Ascending aorta (tissue), 2 donors: ENCODE measurements at places on chromosomes 3 and 15.

GRCh38 chr3:30354513-30354912 lies 251.9 kb upstream of the TGFBR2 start:
- peak; percentile 70 for DNase-seq

GRCh38 chr3:377158-377561 lies 180.6 kb downstream of the CHL1 start:
- DNase-seq = no peak

GRCh38 chr15:71746719-71747118 lies 63.6 kb upstream of the NR2E3 start:
- no peak for DNase-seq

DNA sequence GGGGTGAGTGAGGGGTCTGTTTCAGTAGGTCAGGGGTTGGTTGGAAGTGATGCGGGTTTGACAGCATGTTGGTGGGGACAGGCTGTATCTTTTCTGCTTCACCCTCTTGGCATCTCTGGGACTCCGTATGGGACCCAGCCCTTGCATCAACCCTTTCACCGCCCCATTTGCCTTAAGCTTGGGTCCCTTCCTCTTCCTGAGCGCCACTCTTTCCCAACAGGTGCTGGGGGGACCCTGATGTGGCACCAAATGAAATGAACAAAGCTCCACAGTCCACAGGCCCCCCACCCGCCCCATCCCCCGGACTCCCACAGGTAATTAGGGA lies 1.1 kb downstream of the EIF4G1 start:
- DNase-seq = no peak

GRCh38 chr15:54029081-54029480 lies 50.8 kb downstream of the UNC13C start:
- no peak for DNase-seq

DNA sequence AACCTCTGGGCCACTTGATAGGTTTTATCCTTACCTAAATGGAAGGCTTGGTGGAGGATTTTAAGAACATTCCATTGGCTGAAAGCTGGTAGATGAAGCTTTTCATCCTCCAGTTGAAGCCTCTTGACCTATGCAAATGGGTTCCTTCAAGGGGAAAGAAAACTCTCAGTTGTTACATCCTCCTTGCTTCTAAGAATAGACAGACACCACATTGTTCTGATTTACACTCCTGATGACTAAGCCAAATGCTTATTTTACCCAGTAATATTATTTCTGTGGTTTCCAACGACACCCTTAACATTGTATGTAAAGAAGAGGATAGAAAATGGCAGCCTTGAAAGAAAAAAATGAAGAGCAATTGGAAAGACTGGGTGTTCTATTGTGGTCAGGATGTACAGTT lies 480.5 kb downstream of the OTOL1 start:
- DNase-seq = no peak

GRCh38 chr3:14876921-14877333 lies 58.2 kb downstream of the FGD5 start:
- DNase-seq = peak; percentile 31

DNA sequence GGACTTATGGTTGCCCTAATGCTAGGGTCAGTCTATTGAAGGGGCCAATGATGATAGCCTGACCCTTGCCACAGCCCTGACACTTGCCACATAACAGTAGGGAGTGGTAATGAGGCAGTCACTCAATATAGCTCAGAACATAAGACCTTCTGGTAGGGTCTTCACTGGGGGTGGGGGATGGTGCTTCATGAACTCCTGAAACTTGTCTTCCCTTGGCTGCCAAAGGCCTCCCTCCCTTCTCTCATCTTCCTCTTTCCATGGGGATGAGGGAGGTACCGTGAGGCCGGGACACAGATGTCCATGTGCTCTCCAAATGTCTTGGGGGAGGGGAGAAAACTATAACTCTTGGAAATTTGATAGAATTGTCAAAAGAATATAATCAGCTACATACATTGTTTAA lies 21.1 kb upstream of the THSD4 start:
- no peak for DNase-seq

- no peak for DNase-seq
Observed at GRCh38 chr15:77530576-77530975, 102.1 kb downstream of the LINGO1 start.

DNA sequence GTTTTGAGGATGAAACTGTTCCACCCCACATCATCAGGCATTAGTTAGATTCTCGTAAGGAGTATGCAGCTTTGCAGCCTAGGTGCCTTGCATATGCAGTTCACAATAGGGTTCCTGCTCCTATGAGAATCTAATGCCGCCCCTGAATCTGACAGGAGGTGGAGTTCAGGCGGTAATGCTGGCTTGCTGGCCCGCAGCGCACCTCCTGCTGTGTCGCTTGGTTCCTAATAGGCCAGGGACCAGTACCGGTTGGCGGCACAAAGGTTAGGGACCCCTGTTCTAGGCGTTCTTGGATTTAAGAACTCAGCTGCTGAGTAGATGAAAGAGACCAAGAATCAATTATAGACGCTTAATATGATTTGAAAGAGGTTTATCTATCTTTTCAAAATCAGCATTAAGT lies 595.4 kb downstream of the CADM2 start:
- no peak for DNase-seq

GRCh38 chr3:141876891-141877621 lies 613 bp downstream of the ATP1B3 start:
- peak; percentile 75 for DNase-seq

DNA sequence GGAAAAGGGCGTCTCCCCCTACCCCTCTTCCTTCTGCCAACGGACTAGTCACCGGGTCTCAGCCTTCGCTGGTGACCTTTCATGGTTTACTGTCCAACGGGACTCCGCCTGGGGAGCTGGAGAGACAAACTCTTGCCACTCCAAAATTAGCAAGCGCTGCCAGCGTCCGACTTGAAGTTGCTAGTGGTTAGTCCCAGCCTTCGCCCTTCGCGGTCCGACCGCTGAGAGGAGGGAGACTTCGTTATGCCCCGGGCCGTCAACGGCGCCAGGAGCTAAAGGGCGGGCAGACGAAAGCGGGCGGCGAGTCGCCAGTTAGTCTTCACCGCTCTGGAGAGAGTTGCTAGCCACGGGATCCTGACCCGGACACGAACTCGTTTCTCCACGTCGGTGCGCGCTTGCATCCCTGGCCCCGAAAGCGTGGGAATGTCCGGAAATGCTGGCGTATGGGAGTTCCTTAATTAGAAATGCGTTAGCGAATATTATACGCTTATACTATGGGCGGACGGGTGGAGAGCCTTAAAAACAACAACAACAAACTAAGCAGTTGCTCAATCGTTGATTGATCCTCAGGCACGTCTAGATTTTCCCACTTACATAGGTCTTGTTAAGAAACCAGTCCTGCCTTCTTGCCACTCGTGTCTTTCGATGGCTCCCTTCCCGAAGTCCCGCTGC lies 716 bp downstream of the SMC4 start:
- DNase-seq = peak; percentile 75

DNA sequence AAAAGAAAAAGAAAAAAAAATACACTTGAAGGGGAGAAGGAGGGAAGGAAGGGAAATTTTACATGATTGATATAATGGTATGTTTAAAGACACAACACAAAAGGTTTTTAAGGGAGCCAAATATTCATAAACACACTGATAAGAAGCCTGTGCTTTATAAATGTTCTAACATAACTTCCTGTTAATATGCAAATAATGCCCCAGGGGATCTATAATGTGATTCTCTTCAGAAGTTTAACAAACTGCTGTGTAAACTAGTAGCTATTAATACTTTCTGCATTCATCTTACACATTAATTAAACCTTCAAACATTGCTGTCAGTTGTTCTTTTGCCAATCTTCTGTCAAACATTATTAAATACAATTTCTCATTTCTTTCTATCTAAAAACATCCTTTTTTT lies 231.6 kb downstream of the TJP1 start:
- no peak for DNase-seq

DNA sequence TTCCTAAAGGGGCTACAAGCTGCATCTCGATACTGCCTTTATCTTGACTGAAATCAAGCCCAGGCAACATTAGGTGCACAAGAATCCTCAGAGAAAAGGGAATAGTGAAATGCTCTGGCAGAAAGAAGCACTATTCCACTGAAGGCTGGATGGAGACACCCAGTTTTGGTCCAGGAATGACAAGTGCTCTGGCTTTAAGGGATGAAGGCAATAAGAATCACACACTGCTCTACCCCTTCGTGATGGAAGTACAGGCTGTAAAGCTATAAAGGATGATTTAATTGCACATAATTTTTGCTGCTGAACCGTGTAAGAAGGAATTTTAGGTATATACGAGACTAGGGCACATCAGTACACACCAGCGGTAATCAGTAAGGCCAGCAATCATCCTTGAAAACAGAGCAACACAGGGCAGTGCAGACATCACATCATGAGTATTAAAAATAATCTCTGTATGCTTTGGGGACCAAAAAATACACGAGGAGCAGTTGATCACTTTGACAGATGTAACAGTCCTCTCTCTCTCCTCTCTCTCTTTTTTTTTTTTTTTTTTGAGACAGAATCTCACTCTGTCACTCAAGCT lies 414.6 kb upstream of the TBL1XR1 start:
- no peak for DNase-seq

- no peak for DNase-seq
Observed at GRCh38 chr15:95946926-95947325, 383.6 kb upstream of the NR2F2 start.

DNA sequence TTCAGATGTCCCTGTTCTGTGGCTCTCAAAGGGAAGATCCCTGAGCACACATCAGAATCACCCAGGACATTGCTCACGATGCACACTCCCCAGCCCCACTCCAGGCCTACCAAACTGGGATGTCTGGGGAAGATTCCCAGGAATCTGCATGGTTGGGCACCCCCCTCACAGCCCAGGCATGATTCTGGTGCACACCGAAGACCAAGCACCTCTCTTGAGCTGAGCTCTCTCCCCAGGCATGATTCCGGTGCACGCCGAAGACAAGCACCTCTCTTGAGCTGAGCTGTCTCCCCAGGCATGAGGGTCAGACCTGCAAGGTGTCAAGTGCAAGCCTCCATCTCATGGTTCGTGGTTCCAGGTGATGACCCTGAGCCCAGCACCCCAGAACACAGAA lies 112.2 kb upstream of the MEF2A start:
- DNase-seq = no peak

DNA sequence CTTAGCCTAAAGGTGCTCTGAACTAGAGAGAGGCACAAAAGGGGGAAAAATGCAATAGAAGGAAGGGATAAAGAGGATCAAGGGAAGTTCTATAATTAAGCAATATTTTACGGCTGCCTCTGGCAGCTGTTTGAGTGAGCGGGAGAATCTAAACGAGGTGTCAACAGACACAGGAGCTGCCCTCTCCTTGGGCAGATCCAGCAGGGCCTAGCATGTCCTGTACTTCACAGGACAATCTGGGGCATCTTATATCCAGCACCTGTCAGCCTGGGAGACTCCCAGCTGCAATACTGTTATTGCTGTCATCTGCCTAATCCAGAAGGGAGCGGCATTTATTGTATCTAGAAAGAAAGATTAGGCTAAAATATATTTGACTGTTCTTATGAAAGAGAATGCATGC lies 68.9 kb downstream of the WWTR1 start:
- no peak for DNase-seq

DNA sequence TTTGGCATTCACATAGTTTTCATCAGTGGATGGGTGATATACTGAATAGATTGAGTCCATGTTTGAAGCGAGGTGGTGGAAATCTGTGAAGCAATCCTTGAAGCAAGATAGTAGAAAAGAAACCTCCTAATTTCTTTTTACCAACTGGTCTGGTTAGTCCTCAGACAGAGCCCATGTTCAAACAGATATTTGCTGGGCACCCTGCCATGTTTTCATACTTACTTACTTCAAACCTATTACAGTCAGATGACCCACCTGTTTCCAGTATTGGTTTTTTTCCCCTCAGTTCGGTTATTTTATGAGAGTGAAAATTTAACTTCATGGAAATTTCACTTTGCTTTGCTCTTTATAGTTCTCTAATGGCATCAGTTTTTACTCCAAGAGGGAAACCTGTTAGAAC lies 23.7 kb downstream of the EXOSC7 start:
- DNase-seq = no peak

DNA sequence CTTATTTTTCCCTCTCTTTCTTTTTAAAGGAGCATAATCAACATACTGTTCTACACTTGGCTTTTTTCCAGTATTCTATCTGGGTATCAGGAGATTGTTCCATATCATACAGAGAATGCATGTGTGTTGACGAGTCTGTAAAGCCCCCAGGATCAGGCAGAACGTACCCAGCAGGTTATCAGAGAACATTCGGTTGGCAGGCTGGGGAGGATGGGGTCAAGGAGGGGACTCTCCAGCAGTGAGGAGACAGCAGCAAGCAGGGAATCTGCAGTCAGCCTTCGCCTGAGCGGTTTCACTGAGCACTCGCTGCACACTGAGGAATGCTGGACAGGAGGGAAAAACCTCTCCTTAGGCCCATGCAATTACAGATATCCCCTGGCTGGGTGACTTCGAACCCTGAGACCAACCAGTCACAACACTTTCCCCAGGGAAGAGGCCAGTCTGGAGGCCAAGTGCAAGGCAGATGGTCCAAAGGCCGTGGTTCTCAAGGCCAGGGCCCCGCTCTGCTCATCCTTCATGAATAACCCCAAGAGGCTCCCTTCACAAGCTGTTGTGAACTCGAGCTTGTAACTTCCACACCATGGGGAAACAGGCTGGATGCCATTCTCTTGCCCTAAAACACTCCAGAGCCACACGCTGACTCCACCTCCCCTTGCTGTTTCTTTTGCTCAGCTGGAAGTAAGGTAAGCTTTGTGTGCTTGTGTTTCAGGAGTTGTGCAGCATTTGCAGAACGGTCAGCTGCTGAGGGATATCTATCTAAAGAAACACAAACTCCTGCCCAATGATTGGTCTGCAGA lies 60.1 kb downstream of the PXYLP1 start:
- DNase-seq = no peak

DNA sequence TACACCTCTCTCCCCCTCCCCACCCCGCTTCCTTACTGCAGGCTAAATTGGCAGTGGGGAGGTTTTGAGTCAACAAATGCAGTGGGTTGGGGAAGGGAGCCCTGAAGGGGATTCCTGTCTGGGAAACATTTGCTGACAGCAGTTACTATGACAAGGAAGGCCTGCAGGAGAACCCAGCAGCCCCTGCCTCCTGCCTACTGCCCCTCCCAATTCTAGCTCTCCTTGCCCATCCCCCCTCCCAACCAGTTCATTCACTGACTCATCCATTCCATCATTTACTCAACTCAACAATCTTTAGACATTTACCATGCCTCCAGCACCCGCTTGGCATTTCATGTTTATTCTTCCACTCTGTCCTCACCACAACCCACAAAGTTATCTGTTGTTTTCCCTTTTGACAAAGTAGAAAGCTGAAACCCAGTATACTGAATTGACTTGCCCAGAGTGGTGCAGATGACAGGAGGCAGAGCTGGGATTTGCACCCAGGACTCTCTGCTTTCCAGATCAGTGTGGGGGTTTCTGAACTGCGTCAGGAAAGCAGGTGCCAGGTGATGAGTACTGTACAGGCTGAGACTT lies 75.0 kb downstream of the MAGEF1 start:
- DNase-seq = no peak

GRCh38 chr3:29451920-29452319 lies 171.0 kb downstream of the RBMS3 start:
- no peak for DNase-seq

GRCh38 chr15:92709110-92709790 lies 53.7 kb upstream of the FAM174B start:
- no peak for DNase-seq

GRCh38 chr3:133295199-133295901 lies 104.5 kb upstream of the BFSP2 start:
- DNase-seq = no peak

GRCh38 chr3:189756582-189757078 lies 125.4 kb downstream of the TP63 start:
- DNase-seq = no peak

GRCh38 chr3:134462331-134462941 lies 23.3 kb downstream of the ANAPC13 start:
- DNase-seq = no peak

- DNase-seq = no peak
Observed at GRCh38 chr3:58520403-58521335, 16.3 kb downstream of the ACOX2 start.

GRCh38 chr15:63046917-63047760 lies 4.6 kb downstream of the TPM1 start:
- DNase-seq = no peak
